ENCODE measurements at places on chromosomes 3 and 15.
A peak's percentile ranks its signal among the peaks of the same experiment; 100 is the strongest.

DNA sequence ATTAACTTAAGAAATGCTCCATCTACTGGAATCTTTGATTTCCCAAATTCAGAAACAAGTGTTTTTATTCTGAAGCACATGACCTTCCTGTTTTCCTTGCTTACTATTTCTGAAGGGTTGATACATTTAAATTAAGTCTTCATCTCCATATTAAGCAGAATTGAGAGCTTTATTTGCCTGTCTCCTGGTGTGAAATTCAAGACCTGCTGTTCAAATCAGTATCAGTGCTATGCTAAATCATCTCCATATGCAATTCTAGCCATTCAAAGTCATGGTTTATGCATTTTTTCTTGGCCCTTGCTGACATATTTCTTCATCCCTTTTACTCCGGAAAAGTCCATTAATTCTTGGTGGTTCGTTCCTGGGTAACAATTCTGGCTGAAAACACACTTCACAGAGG is 195.4 kb downstream of the ATP8B4 start:
- DNase-seq, result no peak

- DNase-seq, result peak; percentile 87
These were observed 53.7 kb downstream of the BDH1 start for GRCh38 chr3:197501879-197502620.

GRCh38 chr3:46979958-46980497 is 562 bp downstream of the NBEAL2 start:
- DNase-seq, result no peak

DNA sequence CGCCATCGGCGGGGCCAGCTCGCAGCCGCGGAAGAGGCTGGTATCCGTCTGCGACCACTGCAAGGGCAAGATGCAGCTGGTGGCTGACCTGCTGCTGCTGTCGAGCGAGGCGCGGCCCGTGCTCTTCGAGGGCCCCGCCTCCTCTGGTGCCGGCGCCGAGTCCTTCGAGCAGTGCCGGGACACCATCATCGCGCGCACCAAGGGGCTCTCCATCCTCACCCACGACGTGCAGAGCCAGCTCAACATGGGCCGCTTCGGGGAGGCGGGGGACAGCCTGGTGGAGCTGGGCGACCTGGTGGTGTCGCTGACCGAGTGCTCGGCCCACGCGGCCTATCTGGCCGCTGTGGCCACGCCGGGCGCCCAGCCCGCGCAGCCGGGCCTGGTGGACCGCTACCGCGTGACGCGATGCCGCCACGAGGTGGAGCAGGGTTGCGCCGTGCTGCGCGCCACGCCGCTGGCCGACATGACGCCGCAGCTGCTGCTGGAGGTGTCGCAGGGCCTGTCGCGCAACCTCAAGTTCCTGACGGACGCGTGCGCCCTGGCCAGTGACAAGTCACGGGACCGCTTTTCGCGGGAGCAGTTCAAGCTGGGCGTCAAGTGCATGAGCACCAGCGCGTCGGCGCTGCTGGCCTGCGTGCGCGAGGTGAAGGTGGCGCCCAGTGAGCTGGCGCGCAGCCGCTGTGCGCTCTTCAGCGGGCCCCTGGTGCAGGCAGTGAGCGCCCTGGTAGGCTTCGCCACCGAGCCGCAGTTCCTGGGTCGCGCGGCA is 1.8 kb downstream of the TLNRD1 start:
- DNase-seq, result no peak

DNA sequence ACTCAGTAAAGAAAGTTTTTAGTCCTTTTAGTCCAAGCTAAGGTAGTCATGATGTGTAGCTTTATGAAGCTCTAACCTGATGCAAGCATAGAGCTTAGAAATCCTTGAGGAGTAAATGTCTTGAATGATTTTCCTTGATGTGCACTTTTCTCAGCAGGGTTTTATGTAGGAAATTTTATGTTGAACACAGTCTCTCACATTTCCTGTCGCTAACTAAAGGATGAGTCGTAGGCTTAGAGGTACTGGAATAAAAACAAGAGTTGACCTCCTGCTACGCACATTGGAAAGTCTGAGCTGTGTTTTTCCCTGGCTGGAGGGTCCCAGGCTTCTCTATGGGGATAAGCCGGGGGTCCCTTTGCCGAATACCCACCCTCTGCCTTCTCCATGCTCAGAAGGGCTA is 34.7 kb upstream of the ZPLD1 start:
- DNase-seq, result no peak

DNA sequence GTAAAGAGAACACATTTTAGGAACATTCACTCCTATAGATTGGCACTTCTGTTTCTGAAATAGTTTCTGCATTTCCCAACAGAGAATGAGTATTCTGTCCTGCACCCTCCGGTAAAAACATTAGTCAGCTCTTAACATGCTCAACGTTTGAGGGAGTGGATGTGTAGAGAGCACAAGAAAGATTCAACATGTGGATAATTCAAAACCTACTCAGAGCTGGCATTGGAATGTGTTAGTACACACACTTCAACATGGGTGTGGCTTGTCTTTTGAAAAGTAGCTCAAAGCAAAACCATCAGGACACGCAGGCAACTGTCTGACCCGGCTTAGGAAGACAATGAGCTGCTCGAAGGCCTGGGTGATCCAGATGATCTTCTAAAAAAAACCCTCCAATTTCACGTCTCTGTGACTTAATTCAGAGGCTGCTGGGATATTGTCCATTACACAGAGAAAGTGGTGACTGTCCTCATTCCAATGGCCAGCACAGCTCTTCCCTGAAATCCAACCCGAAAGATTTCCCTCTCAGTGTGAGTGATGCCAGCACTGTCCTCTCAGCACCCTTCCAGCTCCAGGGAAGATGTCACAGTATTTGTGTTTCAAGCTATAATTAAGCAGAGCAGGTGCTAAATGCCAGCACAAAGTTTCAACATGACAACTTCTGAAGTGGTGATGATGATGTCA is 18.1 kb downstream of the FBN1 start:
- no peak for DNase-seq

DNA sequence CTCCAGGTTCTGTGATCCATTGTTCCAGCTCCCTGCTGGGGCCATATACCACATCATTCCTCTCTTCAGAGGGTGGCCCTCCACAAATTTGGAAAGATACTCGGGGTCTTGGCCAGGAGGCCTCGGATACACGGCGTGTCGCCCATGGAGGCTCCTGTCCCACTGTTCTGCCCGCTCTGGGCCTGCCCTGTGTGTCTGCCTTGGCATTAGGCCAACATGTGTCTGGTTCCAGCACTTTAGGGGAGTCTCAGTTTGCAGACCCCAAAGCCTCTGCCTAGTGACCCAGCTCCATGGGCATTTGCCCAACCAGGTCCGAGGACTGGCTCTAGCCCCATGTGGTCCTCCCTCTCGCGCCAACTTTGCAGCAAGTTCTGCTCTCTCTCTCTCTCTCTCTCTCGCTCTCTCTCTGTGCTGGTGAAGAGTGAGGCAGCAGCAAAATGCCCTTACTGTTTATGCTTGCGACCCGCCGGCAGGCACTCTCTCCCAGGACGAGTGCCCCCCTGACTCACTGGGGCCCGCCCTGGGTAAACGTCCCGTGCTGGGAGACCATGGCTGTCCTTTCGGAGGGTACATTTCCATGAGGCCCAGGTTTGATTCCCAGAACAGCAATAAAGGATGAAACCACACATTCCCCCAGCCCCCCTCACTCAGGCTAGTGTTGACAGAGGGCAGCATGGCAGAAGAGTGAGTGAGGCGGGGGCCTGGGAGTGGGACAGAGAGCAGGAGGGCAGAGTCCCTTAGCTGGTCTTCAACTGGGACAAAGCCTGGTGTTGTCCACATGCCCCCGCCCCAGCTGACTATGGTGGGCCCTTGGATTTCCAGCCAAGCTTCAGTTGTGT is 77.9 kb downstream of the ISG20 start:
- DNase-seq, result no peak

- DNase-seq, result no peak
These were observed at the start of gene GALNT15 for GRCh38 chr3:16174389-16174788. TSS of gene GALNT15 (plus strand) at chr3:16174680. CDS start at chr3:16175152, 472 bp downstream.

GRCh38 chr15:61441891-61442290 is 212.8 kb upstream of the RORA start:
- DNase-seq, result no peak

DNA sequence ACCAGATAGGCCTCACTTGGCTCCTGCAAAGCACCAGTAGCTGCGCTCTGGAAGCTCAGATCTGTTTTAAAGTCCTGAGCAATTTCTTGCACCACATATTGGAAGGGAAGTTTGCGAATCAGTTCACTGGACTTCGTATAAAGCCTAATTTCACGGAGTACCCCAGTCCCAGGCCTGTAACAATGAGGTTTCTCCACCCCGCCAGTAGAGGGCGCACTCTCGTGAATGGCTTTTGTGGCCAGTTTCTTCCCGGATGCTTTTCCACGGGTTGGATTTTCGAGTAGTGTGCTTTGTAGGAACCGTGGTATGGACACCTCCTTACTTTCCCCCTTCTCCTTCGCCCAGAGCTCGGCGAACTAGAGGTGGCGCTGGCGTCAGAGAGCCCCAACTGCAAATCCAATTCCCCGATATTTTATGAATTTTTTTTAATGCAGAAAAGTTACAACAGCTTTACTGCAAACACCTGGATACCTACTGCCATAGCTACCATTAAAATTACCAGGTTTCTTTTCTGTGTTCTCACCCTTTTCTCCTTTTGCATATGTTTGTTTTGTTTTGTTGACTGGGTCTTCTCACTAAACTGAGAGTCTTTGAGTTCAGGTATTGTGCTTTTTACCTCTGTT is 13.3 kb downstream of the RARB start:
- peak; percentile 35 for DNase-seq
